ENCODE measurements at places on chromosomes 13 and 19. TPM values are rescaled to one million over a fixed set of nuclear protein-coding genes. Genes with fewer than 3 reads are reported as not detected.

CLEC17A gene
- not detected for total RNA-seq

DNA sequence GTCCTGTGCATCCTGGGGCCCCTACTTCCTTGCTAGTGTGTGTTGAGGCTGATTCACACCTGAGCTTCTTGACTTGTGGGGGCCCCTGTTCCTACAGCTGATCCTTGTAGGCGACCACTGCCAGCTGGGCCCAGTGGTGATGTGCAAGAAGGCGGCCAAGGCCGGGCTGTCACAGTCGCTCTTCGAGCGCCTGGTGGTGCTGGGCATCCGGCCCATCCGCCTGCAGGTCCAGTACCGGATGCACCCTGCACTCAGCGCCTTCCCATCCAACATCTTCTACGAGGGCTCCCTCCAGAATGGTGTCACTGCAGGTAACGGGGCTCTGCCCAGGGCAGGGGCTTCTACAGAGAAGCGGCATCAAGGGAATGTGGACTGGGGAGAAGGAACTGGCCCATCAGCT lies 25.5 kb downstream of the UPF1 start:
- peaks cover 100% of the 10 kb centered on the region for H3K36me3 ChIP-seq
- no peak overlapping the region for H3K27ac ChIP-seq

CALR3 gene
- total RNA-seq, result not detected

DNA sequence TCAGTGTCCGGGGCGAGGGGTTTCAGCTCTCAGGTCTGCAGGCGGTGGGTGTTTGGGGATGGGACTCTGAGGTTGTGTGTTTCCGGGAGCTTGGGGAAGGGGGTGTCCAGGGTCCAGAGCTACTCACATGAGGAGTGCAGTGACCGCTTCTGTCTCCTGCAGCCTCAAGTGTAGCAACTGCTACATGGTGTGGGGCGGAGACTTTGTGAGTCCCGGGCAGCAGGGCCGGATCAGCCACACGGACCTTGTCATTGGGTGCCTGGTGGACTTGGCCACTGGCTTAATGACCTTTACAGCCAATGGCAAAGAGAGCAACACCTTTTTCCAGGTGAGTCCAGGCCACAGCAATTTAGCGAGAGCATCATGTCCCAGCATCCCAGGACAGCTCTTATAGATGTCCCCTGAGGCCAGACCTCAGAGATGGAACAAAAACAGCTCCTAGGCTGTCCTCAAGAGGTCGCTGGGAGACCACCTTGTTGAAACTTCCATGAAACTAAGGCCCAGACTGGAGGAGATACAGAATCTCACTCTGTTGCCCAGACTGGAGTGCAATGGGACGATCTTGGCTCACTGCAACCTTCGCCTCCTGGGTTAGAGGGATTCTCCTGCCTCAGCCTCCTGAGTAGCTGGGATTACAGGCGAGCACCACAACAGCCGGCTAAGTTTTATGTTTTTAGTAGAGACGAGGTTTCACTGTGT lies 44.9 kb downstream of the RYR1 start:
- H3K4me3 ChIP-seq, result no peak overlapping the region
- peaks cover 46% of the 10 kb centered on the region for H3K27me3 ChIP-seq
- no peak for DNase-seq
- H3K4me1 ChIP-seq, result no peaks in the 10 kb centered on the region
- no peaks in the 10 kb centered on the region for H3K36me3 ChIP-seq

EXOC3L2 gene
- total RNA-seq, result 2.2 TPM

FFAR3 gene
- 0.17 TPM for total RNA-seq

GRCh38 chr19:8050274-8051096 lies 2.1 kb upstream of the CCL25 start:
- H3K27me3 ChIP-seq, result no peaks in the 10 kb centered on the region
- no peak overlapping the region for H3K27ac ChIP-seq
- H3K36me3 ChIP-seq, result no peaks in the 10 kb centered on the region

DNA sequence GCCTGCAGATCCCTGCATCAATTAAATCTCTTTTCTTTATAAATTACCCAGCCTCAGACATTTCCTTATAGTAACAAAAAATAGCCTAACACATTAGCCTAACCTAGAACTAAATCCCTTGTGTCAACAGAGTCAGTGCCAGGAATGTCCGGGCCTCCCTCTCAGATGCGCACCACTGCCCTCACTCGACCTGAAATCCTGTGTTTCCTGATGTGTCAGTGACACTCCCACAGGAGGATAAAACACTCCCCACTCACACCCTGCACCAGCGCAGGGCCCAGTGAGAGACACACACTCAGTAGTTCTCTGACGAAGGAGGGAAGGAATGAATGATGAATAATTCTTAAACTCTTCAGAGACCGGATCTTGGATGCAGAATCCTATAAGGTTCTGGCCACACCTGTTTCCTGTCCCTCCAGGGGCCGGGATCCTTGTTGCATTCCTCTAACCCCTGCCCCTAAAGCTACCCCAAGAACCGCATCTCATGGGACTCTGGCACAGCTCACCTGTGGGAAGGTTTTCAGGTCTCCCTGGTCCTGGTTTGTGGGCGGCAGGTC lies 3.1 kb downstream of the CEACAM3 start:
- H3K27me3 ChIP-seq, result peaks cover 6% of the 10 kb centered on the region
- no peaks in the 10 kb centered on the region for H3K36me3 ChIP-seq
- no peak overlapping the region for H3K4me3 ChIP-seq
- H3K4me1 ChIP-seq, result peaks cover 6% of the 10 kb centered on the region

DNA sequence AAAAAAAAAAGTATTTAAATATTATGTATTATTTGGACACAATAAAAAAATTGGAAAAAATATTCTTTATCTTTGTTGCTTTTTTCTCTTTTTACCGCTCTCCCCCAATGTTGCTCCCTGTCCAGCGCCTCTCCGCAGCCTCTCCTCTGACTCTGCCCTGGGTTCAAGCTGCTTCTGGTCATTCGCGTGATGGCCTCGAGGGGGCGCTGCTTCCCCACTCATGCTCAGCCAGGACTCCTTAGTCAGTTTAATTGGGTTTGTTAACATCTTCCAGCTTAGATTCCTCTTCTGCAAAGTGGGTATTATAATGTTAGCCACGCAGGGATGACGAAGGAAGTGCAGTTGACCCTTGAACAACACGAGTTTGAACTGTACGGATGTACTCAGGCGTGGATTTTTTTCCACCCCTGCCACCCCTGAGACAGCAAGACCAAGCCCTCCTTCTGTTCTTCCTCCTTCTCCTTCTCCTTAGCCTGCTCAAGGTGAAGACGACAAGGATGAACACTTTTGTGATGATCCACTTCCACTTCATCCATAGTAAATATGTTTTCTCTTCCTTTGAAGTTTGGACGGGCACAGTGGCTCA lies 4.9 kb upstream of the NWD1 start:
- peaks cover 9% of the 10 kb centered on the region for H3K4me1 ChIP-seq
- no peak for DNase-seq
- no peak overlapping the region for H3K4me3 ChIP-seq

DNA sequence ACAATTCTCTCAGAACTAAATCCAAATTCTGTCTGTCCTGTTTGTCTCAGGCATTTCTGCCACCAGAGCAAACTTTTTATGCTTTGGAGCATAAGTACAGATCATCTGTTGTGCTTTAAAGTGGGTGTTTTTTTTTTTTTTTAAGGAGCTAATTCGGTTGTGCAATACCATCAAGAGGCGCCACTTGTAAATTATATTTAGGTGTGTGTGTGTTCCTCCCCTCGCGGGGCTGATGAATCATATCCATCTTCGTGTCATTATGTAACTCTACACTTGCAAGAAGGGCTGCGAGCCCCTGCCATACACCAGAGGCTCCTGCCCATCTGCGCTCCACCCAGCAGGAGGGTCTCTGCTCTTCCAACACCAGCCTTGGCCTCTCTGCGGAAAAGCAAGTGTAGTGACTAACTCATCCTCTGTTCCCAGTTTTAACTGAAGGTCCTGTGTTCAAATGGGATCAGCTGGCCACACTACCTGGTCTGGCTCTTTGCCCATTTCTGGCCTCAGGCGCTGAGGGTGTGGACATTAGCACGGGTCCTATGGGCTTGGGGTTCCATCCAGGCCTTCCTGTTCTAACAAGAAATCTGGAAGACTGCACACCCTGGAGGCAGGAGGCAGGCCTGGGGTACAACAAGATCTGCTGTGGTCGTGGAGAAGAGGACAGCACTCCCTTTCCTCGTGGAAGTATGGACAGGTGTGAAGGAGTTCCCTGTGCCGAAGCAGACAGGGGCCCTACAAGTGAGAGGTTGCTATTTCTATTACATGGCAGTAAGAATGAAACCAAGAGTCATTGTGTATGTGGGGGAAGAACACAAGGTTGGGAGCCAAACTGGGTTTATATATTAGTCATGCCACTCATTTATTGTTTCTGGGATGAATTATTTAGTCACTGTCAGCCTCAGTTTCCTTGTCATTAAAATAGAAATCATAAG lies 96.1 kb upstream of the MBNL2 start:
- peak overlapping the region; percentile 44 for H3K27ac ChIP-seq
- H3K27me3 ChIP-seq, result no peaks in the 10 kb centered on the region
- H3K36me3 ChIP-seq, result no peaks in the 10 kb centered on the region
- H3K4me1 ChIP-seq, result peaks cover 37% of the 10 kb centered on the region
